CD4-positive, alpha-beta T cell treated with Interleukin-15 for 1 hour (primary cell): ENCODE measurements at places on chromosomes 7 and 10.

GRCh38 chr10:58660575-58661255 lies 148.0 kb downstream of the BICC1 start:
- no peak for DNase-seq

DNA sequence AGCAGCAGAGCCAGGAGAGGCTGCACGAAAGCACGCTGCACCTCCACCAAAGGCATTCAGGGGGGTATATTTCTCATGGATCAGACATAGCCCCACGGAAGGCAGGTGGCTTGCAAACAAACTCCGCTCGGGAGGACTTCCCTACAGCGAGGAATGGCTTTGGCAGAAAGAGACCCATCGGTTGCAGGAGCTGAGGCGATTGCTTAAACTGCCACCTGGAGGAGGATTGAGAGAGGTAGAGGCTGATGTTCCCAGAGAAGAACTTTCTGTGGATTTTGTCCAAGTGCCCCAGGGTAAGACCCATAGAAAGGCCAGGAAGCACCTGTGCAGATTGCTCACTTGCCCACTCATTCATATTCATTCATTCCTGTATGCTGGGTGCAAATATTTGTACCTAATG lies 89.1 kb downstream of the NEUROD6 start:
- DNase-seq = no peak

DNA sequence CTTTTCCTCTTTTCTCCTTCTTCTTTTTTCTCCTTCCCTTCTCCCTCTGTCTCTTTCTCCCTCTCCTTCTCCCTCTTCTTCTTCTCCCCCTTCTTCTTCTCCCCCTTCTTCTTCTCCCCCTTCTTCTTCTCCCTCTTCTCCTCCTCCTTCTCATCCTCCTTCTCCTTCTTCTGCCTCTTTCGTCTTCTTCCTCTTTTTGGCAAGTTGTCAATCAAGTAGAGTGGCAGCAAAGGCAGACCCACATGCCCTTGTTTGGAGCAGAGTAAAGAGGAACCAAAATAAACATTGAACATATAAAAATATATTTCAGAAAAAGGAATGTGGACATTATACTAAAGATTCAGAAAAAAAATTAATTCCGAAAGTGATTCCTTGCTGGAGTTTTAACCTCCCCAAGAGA lies 59.6 kb upstream of the ZNF33B start:
- DNase-seq = no peak

- no peak for DNase-seq
Observed at GRCh38 chr7:154628556-154628955, 374.4 kb downstream of the PAXIP1 start.

DNA sequence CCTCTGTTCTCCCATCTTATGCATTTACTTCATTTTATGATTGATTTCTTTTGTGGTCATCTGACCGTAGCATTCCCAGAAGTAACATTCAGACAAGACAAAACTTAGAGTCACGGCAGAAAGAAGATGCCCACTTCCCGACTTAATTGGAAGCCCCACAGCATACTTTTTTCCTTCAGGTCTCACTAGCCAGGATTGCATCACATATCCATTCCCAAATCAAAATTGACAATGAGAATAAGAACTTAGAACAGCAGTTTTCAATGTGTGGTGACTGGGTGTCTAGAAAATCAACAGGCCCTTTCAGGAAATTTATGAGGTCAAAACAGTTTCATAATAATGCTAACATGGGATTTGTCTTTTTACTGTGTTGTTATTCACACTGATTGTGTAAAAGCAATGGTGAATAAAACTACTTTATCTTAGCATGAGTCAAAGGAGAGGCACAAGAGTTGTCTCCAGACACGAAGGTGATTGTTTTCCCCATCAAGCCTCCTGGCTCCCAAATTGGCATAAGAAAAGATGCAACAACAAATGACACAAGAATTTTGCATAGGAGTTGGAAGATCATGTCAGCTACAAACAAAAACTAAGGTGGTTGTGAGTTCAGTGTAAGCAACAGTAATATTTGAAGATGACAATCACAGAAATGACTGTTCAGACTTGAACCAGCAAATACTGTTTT lies 493.9 kb downstream of the HTR7 start:
- DNase-seq = no peak

- no peak for DNase-seq
Observed at GRCh38 chr7:105874055-105874454, 2.3 kb downstream of the ATXN7L1 start.

DNA sequence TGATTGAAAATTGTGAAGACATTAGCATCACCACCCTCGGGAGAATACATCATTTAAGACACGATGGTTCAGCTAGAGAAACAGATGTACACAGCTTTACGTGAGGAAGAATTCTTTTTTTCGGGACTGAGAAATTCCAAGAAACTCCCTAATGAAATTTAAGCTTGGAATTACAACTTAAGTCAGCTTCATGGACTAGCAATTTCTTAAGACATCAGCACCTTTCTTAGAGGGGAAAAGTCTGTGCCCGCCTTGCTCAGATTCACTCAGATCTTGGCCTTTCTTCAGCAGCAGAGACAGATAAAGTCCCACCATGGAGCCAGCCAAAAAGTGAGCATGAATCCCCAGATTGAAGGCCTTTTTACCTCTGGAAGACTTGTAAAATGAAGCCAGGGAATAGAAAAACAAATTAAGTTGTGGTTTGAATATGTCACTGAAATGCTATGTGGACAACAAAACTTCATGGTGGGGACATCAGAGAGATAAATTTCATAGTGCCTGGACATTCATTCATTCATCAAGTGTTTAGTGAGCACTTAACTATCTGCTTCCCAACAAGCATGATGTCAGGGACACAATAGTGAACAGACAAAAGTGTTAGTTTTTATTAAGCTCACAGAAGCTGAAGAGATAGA lies 32.1 kb downstream of the PRKG1 start:
- no peak for DNase-seq

- DNase-seq = no peak
Observed at GRCh38 chr10:96218826-96219225, 52.5 kb downstream of the BLNK start.

DNA sequence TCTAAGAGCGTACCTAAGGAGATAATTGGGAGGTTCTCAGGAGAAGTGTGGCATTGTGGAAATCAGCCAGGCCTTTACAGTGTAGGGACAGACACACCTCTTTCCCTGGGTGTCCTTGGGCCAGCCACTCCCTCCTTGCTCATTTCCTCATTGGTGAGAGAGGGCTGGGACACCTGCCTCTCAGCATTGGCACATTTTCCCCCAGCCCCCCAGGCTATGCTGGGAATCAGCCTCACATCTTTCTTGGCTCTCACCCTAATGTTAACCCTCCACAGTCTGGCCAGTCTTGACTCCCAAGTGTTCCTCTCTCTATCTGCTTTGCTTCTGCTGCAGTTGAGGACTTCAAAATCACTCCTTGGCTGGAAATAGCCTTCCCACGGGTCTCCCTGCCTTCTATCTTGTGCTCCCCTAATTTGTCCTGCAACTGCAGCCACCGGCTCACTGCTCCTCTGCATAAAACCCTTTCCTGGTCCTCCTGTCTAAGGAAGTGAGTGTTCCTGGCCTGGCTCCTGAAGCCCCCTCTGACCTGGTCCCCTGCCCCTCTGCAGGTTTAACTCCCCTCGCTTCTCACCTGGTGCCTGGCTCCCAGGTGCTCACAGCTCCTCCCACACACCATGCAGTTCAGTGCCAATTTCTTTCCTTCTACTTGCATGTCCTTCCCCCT lies 15.8 kb downstream of the TBXAS1 start:
- no peak for DNase-seq

GRCh38 chr10:43299579-43299978 lies 32.7 kb upstream of the RASGEF1A start:
- peak; percentile 25 for DNase-seq

DNA sequence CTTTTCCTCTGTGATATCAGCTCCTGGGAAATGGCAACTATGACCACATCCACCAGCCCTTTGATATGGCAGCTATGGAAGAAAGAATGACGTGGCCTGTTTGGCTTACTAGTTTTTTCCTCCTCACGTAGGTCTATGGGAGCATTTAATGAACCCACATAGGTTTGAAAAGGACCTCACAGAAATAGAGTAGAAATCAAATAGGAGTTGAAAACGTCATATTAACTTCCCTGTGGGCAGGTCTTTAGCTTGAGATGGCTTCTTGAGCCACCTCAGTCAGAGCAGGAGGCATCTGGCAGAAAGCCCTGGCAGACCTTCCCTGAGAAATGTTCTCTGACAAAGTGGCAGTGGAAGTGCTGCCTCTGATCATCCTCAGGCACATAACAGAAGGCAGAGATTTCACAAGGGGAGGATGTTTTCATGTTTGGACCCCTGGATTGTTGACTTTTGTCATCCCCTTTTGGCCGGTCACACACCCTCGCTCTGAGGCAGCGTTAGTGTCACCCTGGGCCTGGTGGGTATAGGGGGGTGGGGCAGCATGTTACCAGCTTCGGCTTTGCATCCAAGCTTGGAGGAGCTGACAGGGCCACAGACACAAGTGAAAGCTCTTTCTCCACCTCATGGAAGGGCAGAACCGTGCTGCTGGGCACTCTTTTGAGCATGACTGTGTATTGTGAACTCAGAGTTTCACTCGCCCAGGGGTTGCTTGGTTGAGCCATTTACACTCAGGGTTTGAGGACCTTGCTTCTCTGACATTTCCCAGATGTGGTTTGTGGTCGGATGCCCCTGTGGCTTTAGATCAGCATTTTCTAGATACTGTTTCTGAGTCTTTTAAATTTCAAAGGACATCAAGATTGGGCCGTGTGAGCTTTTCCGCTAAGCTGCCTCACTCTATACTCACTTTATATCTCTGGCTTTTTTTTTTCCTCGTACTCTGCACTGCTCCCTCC lies 184.2 kb downstream of the STK31 start:
- no peak for DNase-seq

GRCh38 chr7:3068530-3068929 lies 24.9 kb upstream of the CARD11 start:
- DNase-seq = peak; percentile 38

DNA sequence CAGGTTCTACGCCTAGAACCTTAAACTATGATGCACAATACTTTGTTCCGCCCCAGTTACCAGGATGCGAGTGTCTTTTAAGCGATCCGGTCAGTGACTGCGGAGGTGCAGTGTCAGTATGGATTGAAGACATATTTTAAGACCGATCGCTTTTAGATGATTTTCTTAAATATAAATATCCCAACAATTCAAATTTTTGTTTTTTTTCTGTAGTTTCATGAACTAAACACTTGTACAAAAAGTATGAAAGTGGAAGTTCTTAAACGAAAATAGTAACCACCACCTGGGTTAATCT lies 835 bp downstream of the COMMD3 start:
- no peak for DNase-seq

- no peak for DNase-seq
Observed at GRCh38 chr10:69712342-69712741, 82.3 kb downstream of the FAM241B start.

DNA sequence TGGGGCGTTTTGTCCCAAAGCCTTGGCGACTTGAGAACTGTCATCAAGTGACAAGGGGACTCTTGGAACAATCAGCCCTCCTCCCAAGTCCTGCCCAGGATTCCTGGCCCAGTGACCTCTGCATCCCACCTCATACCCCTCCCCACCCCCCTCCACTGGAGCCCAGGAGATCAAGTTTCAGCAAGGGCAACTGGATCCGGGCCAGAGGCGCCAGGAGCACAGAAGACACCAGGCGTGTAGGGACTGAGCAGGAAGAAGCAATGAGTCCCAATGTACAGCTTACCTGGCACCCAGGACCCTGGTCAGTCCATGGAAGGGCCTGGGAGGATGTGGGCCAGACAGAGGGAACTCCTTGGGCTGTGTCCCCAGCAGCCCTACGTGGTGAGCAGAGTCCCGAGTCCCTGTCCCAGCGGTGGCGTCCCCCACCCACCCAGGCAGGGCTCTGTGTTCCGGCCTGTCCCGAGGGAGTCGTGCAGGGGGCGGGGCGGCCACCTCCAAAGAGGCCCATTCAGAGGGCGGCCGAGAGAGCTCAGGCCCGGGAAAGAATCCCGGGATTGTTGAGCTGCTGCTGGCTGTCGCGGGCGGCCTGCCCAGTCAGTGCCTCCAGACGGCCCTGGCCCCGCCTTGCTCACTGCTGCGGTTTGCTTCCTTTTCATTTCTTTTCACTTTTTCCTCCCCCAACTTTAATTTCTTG lies 254.1 kb downstream of the TNS3 start:
- DNase-seq = no peak

DNA sequence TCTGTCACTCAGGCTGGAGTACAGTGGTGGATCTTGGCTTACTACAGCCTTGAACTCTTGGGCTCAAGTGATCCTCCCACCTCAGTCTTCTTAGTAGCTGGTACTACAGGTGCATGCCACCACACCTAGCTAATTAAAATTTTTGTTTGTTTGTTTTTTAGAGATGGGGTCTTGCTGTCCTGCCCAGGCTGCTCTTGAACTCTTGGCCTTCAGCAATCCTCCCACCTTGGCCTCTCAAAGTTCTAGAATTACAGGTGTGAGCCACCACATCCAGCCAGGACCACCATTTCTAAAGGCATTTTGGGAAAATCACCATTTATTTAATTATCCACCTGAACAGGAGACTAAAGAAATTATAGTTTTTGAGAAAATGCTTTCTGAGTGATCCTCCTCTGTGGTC lies 252.3 kb downstream of the PRPF18 start:
- DNase-seq = no peak

- DNase-seq = no peak
Observed at GRCh38 chr7:135768467-135768866, 19.9 kb upstream of the FAM180A start.

- DNase-seq = no peak
Observed at GRCh38 chr7:21980926-21981500, 35.3 kb upstream of the CDCA7L start.

GRCh38 chr10:43968076-43968475 lies 319.4 kb upstream of the ZNF32 start:
- no peak for DNase-seq

DNA sequence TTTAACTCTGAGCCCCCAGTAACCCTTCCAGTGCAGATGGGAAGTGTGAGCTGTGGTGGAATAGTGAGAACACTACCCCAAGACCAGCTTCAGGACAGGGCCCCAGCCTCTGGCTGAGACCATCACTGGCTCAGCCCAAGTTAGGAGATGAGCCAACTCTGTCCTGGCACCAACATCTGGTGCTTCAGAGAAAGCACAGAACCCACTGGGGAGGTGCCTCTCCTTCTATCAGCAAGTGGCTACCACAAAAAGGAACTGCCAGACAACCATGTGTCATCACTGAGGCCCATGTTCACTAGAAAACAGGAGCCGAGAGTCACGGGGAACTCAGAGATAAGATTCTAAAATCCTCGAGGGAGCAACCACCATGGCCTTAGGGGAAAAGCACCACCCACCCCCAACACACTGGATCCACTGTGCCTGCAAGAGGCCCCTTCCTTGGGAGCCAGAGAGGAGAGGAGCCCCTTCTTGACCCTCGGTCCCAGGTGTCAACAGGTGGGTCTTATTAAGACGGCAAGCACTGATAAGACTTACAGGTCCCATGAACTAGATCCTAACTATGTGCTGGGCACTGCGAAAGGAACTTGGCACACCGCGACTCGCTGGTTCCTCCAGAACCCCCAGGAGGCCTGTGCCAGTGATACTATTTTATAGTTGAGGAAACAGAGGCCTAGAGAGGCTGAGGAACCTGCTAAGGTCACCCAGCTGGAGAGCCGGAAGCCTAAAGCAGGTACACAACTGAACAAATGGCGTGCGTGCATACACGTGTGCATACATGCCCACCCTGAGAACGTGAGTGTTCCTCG lies 102.7 kb downstream of the FAM53B start:
- peak; percentile 70 for DNase-seq
